Mammary epithelial cell (primary cell): ENCODE measurements at places on chromosomes 2 and 18.
A peak's percentile ranks its signal among the peaks of the same experiment; 100 is the strongest.

DNA sequence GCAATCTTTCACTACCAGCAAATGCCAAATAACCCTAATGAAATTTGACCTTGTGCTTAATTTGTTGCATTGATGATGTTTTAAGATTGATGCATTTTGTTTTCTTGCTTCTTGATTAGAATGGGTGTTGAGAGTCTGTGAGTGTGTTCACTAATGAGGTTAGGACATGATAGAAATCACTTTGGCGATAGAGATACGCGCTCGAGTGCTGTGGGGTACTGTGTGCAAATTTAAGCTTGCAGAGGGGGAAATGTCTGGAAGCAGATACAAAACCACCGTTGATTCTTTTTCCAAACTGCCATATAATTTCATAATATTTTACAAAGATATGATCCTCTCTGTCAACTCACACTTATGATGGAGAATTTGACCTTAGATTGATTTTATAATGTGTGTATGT is 200.9 kb downstream of the PIEZO2 start:
- DNase-seq: no peak

- DNase-seq: peak; percentile 21
Measured at GRCh38 chr2:106161938-106162820, 31.9 kb downstream of the UXS1 start.

GRCh38 chr2:209348433-209348832 is 75.4 kb upstream of the MAP2 start:
- DNase-seq: no peak

DNA sequence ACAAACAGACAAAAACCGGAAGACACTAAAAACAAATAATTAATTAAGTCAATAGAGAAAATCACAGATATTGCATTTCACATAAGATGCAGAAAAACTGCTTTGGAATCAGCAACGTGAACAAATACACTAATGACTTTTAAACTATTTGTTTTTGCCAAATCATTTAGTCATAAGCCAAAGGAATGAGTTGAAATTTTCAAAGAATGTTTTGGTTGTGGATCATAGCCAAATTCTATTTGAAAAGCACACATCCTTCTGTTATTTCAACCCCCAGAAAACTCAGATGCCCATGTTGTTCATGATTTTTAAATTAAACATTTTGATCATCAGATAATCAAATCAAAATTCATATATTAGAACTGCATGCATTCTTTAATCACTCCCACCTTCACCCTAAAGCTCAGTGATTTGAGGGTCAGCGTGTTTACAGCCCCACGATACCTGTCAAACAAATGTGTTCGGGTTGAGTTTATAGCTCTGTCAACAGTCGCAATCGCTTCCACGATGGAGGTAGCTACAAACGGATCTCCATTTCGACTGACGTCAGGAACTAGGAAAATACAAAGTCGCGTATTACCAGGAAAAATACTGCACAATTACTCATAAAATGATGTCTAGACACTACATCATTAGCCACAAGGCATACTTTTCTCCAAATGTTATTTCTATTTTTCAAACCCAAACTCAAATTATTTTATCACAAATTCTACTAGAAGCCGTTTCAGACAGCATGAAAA is 90.2 kb downstream of the PXDN start:
- DNase-seq: no peak

DNA sequence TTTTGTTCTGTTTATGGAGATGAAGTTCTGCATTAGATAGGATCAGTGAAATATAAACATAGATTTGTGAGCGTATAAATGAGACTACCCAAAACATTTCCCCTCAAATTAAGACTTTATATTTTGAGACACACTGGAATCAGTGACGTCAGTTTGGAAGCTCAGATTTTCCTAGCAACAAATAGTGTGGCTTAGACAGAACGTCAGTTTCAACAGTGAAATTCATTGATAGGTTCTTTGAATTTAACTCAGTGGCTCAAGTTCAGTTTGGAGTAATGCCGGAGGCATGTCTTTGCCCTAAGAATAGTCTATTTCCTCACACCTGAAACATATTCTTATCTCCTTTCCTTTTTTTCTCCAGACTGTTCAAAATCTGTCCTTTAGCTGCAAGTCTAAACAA is 113.6 kb upstream of the ARHGAP15 start:
- DNase-seq: no peak

GRCh38 chr2:65615602-65616001 is 183.2 kb upstream of the SPRED2 start:
- DNase-seq: no peak

- DNase-seq: no peak
Measured at GRCh38 chr2:133557614-133558013, 10.6 kb downstream of the NCKAP5 start.

DNA sequence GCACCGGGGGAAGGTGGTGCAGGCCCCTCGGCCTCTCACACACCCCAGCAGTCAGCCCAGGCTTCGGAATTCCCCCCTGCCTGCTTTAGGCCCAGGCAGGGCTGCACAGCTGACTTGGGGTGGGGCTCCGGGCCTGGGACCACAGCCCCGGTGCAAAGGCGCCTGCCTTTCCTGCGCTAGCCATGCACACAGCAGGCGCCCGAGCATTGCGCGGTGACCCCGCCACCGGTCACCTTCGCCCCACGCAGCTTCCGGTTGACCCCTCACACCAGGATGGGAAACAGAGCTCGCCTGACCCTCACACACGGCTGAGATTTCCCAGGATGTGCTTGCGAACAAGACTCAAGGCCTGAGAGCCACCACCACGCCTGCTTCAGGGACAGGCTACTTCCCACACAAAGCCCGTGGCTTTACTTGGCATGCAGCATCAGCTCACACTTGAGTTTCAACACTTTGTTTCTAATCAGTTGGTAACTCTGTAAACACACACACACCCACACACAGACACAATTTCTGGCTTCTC is 46.0 kb downstream of the SLC66A2 start:
- DNase-seq: no peak

- no peak for DNase-seq
Measured at GRCh38 chr2:112189001-112189556, 50.9 kb downstream of the FBLN7 start.

GRCh38 chr18:73006331-73006730 is 138.5 kb upstream of the NETO1 start:
- DNase-seq: peak; percentile 42

- DNase-seq: no peak
Measured at GRCh38 chr2:143926736-143927135, 593.2 kb downstream of the ZEB2 start.

- no peak for DNase-seq
Measured at GRCh38 chr2:30428348-30428662, 18.7 kb upstream of the LCLAT1 start.

DNA sequence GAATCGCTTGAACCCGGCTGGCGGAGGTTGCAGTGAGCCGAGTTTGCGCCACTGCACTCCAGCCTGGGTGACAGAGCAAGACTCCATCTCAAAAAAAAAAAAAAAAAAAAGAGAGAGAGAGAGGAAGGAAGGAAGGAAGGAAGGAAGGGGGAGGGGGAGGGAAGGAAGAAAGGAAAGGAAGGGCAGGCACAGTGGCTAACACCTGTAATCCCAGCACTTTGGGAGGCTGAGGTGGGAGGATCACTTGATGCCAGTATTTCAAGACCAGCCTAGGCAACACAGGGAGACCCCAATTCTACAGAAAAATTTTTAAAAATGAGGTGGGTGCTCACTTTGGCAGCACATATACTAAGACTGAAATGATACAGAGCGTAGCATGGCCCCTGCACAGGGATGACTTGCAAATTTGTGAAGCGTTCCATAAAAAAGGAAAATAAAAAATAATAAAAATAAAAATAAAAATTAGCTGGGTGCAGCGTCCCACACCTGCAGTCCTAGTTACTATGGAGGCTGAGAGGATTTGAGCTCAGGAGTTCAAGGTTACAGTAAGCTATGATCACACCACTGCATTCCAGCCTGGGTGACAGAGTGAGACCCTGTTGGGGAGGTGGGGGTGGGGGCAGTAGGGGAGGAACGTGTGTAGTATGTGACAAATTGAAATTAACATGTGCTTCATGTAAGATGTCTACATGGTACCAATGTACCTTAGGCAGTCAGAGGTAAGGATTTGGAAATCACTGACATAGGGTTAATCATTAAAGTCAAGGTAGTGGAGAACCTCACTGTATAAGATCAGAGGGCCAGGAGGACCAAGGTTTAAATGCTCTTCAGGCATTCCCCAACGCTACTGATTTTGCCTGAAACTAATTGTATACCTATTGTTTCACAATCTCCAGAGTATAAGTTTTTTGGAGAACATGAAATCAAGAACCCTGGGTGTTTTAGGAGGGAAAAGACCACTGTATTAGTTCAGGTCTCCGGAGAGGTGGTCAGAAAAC is 1.4 kb downstream of the WDCP start:
- no peak for DNase-seq

DNA sequence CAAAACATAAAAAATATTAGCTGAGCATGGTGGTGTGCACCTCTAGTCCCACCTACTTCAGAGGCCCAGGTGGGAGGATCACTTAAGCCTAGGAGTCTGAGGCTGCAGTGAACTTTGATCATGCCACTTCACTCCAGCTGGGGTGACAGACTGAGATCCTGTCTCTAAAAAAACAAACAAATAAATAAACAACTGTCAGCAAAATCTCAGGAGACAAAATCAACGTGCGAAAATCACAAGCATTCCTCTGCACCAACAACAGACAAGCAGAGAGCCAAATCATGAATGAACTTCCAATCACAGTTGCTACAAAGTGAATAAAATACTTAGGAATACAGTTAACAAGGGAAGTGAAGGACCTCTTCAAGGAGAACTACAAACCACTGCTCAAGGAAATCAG is 58.8 kb downstream of the TBR1 start:
- DNase-seq: no peak

DNA sequence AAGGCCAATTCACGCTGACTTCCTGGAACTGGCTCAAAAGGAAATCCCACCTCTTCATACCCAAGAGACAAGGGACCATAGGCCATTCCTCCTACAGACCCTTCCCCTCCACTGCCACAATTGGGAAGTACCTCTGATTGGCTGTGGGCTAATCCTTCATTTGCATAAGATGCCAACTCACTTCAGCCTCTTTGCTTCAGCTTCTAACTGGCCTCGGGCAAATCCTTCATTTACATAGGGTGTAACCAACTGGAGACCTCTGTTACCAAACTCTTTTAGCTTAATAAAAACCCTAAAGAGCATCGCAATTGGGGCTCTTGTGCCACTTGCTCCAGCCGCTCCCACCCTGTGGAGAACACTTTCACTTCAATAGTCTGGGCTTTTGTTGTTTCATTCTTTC is 38.2 kb downstream of the MC2R start:
- no peak for DNase-seq

- no peak for DNase-seq
Measured at GRCh38 chr18:22346953-22347605, 70.6 kb downstream of the CTAGE1 start.

DNA sequence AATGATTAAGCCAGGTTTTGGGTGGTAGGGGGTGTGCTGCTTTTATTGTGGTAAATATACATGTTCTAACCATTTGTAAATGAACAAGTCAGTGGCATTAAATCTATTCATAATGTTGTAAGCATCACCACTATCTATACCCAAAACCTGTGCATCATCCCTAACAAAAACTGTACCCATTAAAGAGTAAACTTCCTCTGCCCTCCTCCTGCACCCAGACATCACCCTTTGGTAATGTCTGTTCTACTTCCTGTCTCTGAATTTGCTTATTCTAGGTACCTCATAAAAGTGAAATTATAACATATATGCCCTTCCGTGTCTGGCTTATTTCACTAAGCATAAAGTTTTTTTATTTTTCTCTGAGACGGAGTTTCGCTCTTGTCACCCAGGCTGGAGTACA is 14.1 kb downstream of the RIF1 start:
- DNase-seq: no peak

DNA sequence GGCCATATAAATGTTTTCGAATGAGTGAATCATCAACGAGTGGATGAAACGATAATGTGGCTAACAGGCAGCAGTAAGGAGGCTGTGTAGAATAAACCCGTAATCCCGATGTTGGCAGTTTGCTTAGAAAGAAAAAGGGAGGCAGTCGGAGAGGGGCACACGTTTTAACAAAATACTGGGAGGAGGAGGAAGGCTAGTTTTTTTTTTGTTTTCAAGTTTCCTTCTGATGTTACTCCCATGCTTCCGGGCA is 476 bp upstream of the MSH2 start:
- no peak for DNase-seq

- DNase-seq: no peak
Measured at GRCh38 chr18:62493033-62493862, 29.6 kb upstream of the ZCCHC2 start.

DNA sequence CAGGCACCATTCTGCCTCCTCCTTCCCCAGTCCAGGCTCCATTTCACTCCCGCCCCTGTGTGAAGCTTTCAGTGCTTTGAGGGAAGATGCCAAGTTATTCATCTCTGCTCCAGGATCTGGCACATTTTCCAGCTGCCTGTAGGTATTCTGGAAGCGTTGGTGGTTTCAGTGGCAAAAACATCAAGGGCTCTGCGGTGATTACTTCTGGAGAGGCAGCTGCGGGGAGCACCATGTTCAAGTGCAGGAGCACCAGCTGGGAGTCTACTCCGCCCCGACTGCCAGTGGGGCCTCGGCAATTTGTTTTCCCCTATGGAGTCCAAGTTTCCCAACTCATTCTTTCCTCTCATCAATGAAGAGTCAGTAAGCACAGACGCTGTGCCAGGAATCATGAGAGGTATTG is 211.7 kb downstream of the CLIP4 start:
- no peak for DNase-seq

DNA sequence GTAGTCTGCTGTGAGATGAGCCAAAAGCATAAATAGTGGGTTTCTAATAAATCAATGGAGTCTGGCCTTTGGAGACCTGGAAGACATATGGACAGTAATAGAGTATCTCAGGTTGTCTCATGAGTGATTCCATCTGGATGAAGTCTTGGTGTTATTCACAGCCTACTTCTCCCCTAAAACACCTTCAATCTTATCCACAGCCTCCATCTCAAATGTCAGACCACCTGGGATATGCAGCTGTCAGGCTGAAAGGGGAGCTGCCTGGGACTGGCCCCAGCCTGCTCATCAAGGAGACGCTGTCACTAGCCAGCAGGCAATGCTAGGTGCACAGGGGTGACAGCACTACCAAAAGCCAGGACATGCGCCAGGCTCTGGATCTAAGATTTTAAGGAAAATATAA is 684.0 kb upstream of the ZEB2 start:
- DNase-seq: no peak

GRCh38 chr2:9288681-9289338 is 82.2 kb downstream of the ASAP2 start:
- peak; percentile 44 for DNase-seq

DNA sequence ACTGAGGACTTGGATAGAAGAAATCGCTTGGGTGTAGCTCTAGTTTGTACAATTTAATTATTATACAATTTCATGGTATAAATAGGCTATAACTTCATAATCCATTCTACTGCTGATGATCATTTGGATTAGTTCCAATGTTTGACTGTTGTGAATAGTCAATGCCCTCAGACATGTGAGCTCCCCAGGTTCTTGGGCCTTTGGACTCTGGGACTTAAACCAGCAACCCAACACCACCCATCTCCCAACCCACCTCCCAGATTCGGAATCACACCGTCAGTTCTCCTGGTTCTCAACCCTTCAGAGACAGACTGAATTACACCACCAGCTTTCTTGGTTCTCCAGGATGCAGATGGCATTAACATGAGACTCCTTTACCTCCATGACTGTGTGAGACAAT is 84.6 kb upstream of the DNMT3A start:
- no peak for DNase-seq
